Urothelium cell line (cell line): ENCODE measurements at places on chromosomes 13 and 19.

GRCh38 chr19:55336101-55336500, 3.6 kb upstream of the KMT5C start:
- DNase-seq, result no peak

DNA sequence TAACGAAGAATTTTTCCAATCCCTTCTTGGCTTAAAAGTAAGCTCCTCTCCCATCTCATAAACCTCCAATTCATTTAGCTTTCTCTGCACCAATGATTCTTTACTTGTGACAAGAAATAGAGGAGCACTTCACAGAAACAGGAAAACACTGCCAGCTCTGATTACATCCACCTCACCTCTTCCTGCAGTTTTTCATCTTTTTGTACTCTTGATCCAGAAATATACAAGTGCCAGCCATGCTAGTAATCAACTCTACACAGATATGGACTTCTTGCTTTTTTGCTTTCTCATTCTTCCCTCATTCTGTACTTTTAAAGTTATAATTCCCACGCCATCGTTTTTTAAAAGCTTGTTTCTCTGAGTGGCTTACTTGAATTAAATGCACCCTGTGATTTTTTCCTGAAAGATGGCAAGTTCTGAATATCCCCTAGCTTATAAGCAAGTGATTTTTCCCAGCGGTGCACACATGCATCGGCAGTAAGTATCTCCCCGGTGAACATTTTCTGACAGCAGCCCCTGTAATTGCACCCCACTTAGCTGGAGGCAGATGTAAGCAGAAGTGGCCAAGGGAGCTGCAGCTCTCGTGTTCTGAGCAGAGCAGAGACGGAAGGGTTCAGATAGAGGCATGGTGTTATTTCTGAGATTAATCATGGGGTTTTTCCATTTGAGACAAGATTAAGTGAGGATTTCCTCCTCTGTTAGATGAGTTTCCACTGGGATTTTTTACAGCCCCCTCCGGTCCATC, 340.7 kb downstream of the SLC7A1 start:
- no peak for DNase-seq

GRCh38 chr13:108083056-108083455, 132.3 kb downstream of the LIG4 start:
- peak; percentile 24 for DNase-seq

GRCh38 chr13:27666951-27667350, 45.3 kb downstream of the POLR1D start:
- no peak for DNase-seq

GRCh38 chr19:38893341-38893771, 6.1 kb downstream of the SIRT2 start:
- no peak for DNase-seq

DNA sequence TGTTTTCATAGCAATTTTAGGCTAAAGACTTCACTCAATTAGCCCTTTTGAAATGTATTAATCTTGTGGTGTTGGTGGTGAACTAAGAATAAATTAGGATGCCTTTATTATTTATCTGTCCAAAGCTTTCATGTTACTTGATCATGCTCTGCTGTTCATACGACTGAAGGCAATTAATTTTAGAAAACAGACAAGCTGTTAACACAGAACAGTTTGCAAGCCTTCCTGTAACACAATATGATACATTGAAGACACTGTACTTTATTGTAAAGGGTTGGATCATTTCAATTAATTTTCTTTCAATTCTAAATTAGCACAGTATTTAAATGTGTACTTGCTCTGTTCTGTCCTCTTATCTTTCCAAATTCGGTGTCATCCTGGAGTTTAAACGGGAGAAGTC, 794.3 kb upstream of the MIR17HG start:
- DNase-seq, result no peak
